ENCODE measurements at places on chromosomes 5 and 9.

- DNase-seq = no peak
These were observed 66.0 kb upstream of the RNF130 start for GRCh38 chr5:180137401-180138213.

DNA sequence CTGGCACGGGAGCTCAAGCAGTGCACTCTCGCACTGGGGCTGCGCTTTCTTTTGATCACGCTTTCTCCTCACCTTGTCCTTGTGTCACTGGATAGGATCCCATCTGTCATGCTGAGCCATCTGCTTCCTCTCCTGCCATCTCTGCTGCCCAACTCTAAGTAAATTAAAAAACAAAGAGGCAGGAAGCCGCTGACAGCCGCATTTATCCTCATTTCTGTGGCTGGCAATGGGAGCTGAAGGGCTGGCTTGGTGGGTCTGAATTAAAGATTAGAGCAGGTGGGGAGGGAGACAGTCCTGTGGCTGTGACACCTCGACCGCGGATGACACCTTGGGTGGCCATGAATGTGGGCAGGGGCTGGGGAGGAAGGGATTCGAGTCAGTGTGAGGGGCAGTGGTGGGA is 159.2 kb upstream of the ALDH1B1 start:
- DNase-seq = no peak

- no peak for DNase-seq
These were observed 26.7 kb upstream of the GRIA1 start for GRCh38 chr5:153463806-153464205.

GRCh38 chr5:57831932-57832331 is 349.3 kb upstream of the ACTBL2 start:
- DNase-seq = no peak

- no peak for DNase-seq
These were observed 6.3 kb downstream of the TMEM38B start for GRCh38 chr9:105700668-105701067.
